ENCODE measurements at places on chromosomes 7 and 10.
A peak's percentile ranks its signal among the peaks of the same experiment; 100 is the strongest.

- DNase-seq, result no peak
These were observed 301.4 kb downstream of the AHR start for GRCh38 chr7:17599733-17600339.

DNA sequence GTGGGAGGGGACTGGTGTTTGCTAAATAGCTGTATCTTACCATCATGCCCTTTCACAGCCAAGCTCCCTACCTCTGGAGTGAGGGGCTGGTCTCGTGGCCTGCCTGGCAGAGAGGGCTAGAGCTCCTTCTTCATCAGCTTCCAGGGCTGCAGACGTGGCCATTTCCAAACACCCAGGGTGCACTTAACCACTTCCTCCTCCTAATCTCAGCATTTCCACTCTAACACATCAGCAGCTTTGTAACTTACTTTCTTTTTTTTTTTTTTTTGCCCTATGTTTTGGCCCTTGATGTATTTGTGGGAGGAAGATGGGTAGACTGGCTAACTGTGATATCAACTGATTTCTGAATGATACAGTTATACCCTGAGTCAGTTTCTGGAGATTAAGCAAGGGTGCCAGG lies 27.4 kb downstream of the LRRC4 start:
- DNase-seq, result no peak

DNA sequence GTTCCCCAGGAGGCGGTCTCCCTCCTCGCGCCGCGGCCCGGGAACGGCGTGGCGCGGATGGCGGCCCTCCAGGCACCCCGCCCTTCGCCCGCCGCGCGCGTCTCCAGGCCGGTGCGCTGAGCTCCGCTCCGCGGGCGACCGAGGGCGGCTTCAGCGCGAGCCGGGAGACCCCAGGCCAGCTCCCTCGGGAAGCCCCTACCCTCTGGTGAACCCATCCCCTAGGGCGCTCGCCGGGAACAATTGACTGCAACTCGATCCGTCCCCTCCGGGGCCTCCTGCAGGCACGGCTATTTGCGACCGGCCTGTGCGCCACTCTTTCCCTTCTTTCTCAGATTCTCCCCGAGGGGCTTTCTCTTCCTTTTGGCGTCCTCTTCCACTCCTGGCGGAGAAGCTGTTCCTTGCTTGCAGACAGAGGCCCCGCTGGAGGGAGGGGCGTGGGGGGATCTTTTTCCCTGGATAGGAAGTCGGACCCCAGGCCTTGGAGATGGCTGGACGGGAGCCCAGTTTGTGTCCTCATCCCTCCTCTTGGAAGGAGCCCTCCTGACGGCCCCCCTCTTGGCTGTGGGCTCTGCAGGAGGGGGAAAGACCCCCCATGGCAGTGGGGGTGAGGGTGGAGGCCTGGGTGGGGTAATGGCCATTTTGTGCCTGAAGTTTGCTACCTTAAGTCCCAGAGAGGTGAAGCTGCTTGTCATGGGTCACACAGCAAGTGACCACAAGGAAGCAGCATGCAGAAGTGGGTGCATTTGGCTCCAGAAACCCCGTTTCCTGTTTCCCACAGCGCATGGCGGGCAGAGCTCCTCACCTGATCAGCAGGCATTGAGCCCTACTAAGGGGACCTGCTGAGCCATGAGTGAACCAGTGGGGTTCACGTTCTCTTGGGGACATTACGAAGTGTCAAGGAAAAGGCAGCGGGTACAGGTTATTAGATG lies 171.2 kb upstream of the TNRC18 start:
- peak; percentile 65 for DNase-seq

GRCh38 chr10:12928571-12928970 lies 72.9 kb downstream of the CCDC3 start:
- DNase-seq, result no peak

GRCh38 chr10:127193125-127193524 lies 3.3 kb downstream of the INSYN2A start:
- DNase-seq, result no peak

GRCh38 chr7:19610194-19610943 lies 98.5 kb downstream of the POLR1F start:
- DNase-seq, result no peak

- no peak for DNase-seq
These were observed 24.9 kb upstream of the SFRP5 start for GRCh38 chr10:97796651-97797050.

DNA sequence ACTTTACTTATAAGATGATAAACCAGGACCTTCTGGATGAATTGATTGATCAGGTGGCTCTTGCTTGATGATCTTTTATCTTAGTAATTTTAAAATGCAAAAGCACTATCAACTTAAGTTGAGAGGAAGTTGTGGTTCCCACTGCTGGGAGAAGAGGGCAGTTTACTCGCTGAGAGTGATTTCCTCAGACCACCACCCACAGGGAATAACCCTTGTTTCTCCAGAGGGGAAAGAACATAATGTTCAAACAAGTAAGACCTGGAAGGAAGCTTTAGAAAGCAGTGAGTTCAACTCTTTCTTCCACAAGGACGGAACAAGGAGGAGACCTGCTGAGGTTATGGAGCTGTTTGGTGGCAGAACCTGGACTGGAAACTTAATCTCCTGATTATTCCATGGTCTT lies 138.7 kb downstream of the FAM204A start:
- no peak for DNase-seq

GRCh38 chr10:99203310-99203709 lies 32.3 kb downstream of the HPSE2 start:
- DNase-seq, result no peak

DNA sequence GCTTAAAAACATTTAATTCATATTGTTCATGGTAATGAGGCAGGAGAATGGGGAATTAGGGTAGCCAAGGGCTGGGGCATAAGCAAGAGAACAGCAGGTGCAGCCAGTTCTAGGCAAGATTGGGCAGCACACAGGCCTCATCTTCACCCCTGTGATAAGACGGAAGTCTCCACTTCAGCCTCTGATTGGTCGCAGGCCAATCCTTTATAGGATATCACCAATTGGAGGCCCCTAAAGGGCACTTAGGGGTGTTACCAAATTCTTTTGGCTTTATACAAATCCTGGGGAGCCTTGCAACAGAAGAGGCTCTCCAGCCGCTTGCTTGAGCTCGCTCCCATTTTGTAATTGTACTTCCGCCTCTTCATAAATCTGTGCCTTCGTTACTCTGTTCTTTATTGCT lies 231.1 kb downstream of the REEP3 start:
- DNase-seq, result no peak

- no peak for DNase-seq
These were observed 284.0 kb downstream of the CELF2 start for GRCh38 chr10:11301571-11302111.

All from DMS53 (cell line).